ENCODE measurements at places on chromosomes 7 and 10.
A peak's percentile ranks its signal among the peaks of the same experiment; 100 is the strongest.

DNA sequence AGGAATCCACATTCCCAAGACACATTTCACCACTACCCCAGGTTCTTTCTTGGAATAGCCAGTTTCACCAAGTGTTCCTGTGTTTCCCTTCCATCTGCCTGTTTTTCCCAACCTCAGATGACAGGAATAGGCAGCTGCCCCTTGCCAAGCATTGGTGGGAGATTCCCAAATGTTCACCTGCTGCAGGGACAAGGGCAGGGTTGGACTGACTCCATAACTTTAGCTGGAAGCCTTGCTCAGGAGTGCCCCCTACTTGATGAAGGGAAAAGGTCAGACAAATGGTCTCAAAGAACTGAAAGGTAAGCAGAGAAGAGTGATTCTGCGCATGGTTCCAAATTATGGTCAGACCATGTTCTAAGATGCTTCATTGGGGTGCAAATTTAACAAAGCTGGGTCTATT is 45.1 kb upstream of the LYZL1 start:
- no peak for DNase-seq

DNA sequence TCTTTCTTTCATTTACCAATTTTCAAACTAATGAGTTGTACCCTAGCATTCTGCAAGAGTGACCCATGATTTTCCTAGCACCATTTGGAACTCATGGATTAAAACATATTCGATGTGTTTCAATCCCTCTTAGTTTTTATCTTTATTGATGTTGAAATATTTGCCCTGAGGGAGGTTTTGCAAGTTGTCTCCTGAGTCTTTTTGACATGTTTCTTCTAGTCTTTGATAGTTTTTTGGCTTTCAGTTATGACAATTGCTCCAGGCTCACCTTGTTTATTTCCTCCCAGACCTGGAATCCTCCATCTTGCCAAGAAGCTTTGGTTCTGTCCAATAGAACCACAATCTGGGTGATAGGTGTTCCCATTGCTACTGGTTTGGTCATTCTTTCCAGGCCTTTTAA is 327.8 kb downstream of the WDR11 start:
- DNase-seq: no peak

GRCh38 chr10:70782086-70782745 is 3.0 kb downstream of the TBATA start:
- no peak for DNase-seq

DNA sequence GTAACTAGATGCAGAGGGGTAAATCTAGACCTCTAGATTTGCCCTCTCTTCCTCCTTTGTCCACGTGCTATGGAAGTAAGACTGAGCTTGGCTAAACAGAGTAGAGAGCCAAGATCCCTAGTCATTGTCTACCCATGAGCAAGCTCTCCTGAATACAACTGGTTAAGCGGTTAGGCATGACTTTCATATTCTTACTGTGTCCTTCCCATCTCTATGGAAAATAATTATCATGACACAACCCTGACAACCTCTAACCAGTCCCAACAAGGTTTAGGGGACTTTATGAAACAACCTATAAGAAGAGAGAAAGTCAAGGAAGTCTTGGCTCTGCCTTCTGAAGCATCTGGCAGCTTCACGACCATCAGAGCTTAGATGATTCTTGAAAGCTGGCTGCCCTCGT is 7.8 kb upstream of the LAMB4 start:
- no peak for DNase-seq

DNA sequence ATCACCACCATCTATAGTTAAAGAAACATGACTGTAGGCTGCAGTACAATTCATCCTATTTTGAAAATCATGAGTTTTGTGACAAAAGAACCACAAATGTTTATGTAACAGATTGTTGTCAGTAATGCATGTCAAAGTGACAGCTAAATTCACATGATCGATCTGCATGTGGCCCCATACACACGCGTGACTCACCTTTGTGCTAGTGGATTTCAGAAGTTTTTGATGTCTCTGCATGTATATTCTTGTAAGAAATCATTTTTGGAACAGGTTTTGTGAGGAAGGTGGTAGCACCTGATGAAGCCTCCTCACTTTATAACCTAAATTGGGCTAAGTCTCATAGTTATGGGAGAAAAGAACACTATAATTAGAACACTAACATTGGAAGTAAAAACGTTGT is 17.1 kb downstream of the RNF32 start:
- DNase-seq: no peak

DNA sequence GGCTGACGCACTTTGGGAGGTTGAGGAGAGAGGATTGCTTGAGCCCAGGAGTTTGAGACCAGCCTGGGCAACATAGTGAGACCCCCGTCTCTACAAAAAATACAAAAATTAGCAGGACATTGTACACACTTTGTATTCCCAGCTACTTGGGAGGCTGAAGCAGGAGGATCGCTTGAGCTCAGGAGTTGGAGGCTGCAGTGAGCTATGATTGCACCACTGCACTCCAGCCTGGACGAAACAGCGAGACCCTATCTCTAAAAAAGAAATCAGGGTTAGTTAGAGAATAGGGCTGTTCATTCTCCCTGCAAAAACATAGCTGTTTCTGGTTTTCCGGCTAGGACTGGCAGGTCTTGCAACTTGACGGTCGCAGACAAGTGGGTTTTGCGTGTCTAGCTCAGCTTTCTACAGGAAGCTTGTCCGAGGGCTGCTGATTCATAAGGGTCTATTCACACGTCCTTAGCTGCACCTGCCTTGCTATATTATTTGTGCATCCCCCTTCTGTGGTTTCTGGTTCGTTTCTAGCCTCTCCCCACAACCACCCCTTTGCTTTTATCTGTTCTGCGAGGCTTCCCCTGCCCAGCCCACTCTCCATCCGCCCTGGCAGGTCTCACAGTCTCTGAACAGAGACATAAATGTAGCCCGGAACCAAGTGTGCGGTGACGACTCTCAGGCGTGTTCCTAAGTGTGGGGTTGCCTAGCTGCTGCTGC is 10.7 kb downstream of the AMZ1 start:
- no peak for DNase-seq

GRCh38 chr7:91537260-91538152 is 273.3 kb downstream of the FZD1 start:
- no peak for DNase-seq

GRCh38 chr10:130971123-130971435 is 340.4 kb downstream of the TCERG1L start:
- no peak for DNase-seq

GRCh38 chr10:85148693-85149640 is 820.6 kb downstream of the CCSER2 start:
- DNase-seq: no peak

- DNase-seq: no peak
Measured at GRCh38 chr7:73766556-73767229, 3.4 kb downstream of the CLDN3 start.

GRCh38 chr7:68409851-68410250 is 1188.4 kb upstream of the AUTS2 start:
- DNase-seq: no peak

GRCh38 chr7:135522509-135522908 is 12.6 kb upstream of the CNOT4 start:
- DNase-seq: no peak

DNA sequence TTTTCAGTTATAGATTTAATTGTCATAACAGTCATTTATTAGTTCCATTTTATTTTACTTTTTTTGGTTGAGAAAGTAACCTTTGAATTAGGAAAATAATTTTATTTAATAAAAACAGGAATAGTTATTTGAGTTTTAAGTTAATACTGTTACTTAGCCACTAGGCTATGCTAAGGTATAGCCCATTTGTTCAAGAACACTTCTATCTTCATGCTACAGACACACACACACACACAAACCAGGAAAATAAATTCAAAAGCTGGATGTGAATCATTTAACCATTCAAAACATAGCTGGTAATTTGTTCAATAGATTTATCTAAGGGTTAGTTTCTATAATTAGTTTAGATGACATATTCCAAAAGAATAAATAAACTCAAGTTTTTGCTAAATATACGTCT is 148.4 kb downstream of the RNF133 start:
- no peak for DNase-seq

- no peak for DNase-seq
Measured at GRCh38 chr10:21171197-21171935, 274.3 kb upstream of the NEBL start.

DNA sequence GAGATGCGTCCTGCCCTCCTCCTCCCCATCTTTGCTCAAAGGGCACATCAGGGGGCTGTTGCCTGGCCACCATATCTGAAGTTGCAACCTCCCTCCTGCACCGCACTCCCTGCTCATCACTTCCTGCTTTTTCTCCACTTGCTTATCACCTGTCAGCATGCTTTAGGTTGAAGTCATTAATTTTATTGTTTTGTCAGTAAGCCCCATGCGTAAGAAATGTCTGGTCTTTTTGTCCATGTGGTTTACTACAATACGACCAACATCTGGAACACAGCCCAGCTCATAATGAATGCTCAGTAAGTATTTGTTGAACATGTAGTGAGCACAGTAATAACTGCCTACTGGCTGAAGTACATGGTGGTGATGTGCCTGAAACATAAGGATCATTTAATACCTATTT is 71.6 kb upstream of the GJD4 start:
- no peak for DNase-seq

- DNase-seq: no peak
Measured at GRCh38 chr7:191105-191980, 1.0 kb upstream of the FAM20C start.

GRCh38 chr10:68156373-68157185 is 47.3 kb downstream of the MYPN start:
- peak; percentile 16 for DNase-seq

DNA sequence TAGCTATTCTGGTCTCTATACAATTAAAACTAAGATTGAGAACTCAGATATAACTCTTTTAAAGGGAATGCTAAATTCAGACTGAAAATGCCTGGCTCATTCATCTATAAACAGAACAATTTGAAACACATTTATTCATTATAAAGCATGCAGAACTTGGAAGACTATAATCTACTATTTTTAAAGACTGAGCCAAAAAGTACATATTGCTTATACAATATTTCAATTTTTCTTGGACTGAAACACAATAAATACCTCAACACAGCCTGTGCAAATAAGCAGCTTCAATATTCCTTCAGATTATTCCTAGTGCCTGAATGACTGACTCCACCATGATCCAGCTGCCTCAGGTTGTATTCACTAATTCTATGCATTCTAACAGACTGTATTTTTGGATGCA is 15.5 kb upstream of the PHYH start:
- DNase-seq: no peak

DNA sequence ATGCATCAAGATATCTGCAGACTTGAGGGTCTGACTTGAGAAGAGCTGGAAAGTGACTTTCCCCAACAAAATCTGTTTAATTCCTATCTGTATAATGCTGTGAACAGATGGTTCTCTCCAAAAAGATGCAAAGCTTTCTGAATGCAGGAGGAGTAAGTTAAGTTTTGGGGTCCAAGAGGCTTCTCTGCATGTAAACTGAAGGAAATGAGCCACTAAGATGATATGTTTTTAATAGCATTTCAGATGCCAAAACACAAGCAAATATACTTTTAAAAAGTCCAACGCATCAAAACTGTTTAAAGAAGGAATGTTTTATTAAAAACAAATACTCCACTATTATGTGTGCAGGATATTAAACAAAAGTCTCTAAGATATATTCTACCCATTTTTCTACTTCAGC is 137.0 kb downstream of the STRA8 start:
- no peak for DNase-seq

DNA sequence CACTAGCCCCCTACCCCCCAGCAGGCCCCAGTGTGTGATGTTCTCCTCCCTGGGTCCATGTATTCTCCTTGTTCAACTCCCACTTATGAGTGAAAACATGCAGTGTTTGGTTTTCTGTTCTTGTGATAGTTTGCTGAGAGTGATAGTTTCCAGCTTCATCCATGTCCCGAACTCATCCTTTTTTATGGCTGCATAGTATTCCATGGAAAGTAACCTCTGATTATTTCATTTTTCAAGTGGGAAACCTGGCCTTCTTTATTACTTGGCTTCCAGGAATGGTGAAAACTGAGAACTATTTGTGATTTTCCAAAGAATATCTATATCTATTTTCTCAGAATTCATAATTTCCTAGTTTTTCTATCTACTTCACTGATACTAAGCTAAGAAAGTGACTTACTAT is 235.0 kb downstream of the MTERF1 start:
- DNase-seq: no peak

DNA sequence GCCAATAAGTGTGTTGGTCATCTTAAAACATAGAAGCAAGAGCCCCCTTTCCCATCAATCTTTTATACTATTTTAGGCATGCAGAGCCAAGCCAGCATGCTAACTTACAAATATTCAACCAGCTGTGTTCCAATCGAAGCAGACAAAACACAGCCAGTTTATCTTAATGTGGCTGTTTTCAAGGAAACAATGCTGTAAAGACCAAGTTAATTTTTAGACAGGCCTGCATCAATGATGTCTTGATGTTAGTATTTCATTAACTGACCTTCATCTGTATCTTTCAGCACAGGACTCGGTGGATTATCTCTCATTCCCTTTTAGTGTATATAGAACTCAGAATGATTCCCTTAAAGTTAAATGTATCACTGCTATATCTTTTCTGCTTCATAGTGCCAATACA is 262.0 kb upstream of the ZWINT start:
- DNase-seq: no peak

GRCh38 chr10:100183481-100183880 is 2.3 kb downstream of the ERLIN1 start:
- DNase-seq: peak; percentile 11

DNA sequence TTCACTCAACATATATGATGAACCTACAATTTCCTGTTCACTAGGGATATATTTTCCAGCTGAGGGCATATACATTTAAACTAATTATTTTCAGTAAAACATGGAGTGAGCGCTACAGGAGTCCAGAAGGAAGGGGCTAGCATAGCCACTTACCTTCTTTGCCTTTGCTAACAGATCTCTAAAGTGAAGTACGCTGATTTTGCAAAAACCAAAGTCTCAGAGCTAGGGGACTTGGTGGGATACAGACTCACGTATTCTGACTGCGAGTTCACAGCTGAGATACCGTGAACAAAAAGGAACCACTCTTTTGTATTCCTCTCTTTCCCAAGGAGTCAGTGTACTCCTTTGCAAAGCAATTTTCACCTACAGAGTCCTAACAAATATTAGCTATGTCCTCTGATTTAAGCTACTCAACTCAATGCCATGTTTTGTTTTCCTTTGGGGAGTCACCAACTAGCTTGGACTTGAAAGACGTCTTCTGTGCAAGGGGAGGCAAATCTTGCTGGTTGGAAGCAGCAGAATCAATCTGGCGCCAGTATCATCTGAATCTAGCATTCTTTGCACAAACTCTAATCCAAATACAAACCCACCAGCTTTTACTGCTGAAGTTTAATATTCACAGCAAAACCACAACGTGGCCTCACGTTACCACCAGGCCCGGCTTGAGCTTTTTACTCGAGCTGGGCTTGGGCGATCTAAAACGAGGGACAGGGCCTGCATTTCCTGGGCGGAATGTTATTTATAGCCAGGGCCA is 657 bp downstream of the CDNF start:
- DNase-seq: peak; percentile 33

- DNase-seq: no peak
Measured at GRCh38 chr10:34941471-34942357, 126.6 kb upstream of the PARD3 start.

DNA sequence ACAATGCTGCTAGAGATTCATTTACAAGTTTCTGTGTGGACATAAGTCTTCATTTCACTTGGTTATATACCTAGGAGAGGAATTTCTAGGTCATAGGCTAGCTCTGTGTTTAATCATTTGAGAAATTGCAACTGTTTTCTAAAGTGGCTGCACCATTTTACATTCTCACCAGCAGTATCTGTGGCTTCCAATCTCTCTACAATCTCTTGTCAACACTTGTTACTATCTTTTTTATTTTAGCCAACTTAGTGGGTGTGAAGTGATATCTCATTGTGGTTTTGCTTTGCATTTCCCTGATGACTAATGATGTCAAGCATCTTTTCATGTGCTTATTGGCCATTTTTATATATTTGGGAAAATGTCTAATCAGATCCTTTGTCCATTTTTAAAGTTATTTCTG is 53.0 kb upstream of the DRGX start:
- DNase-seq: no peak
